ENCODE measurements at places on chromosomes 16 and 17.

DNA sequence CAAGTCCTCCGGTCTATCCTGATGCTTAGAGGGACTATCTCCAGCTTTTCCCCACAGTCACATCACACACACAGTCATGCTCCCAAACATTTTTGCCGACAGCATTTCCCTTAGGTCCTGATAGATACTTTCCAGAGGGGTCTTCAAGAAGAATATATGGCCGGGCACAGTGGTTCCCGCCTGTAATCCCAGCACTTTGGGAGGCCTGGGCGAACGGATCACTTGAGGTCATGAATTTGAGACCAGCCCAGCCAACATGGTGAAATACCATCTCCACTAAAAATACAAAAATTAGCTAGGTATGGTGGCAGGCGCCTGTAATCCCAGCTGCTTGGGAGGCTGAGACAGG, 4.3 kb upstream of the GIP start:
- no peak for DNase-seq

DNA sequence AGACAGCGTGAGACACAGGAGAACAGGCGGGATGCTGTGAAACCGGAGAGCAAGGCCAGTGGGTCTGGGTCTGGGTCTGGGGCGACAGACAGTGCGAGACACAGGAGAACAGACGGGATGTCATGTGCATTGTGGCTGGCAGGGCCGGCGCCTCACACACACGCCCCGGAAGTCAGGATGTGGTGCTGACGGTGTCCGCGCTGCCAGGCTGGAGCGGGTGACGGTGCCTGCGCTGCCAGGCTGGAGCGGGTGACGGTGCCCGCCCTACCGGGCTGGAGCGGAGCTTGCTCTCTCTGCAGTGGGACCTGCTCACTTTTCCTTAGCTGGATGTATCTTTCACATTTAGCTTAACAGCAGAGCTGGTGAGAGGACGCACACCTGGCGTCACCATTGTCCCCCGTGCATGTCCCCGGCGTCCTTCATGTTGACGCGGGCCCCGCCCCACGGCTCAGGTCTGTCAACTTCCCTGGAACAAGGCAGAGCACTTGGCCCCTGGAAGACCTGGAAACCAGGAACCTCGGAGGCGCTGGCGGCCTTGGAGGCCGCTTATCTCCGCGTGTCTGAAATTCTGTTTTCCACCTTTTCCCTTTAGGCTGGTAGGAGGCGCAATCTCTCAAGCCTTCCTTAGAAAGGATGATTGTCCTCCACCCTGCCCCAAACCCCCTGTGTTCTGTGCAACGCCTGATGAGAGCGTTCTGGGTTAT, 43.0 kb upstream of the ZNF750 start:
- DNase-seq: peak; percentile 89

DNA sequence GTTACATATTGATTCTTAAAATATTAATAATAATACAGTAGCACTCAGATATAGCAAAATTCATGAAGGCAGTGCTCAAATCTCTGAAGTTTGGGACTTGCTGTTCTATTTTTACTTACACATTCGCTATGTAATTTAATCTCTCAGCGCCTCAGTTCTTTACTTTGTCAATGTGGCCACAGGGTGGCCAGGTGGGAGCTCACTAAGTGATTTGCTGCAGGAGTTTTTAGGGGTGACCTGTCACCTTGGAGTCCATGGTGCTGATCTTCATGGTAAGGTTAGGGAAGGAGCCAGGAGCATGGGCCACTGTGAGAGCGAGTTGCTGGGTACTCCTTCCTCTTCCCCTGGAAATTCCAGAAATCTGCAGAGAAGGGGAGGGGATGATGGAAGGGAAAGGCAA, 28.1 kb downstream of the VWA3A start:
- no peak for DNase-seq

- no peak for DNase-seq
These were observed 246.7 kb downstream of the HS3ST3A1 start for GRCh38 chr17:13355054-13355453.

GRCh38 chr16:2776500-2777139, 460 bp downstream of the ELOB start:
- peak; percentile 77 for DNase-seq

- no peak for DNase-seq
These were observed 10.6 kb downstream of the CNTD1 start for GRCh38 chr17:42809250-42809649.

GRCh38 chr17:70912716-70913485, 743.6 kb downstream of the KCNJ2 start:
- no peak for DNase-seq

DNA sequence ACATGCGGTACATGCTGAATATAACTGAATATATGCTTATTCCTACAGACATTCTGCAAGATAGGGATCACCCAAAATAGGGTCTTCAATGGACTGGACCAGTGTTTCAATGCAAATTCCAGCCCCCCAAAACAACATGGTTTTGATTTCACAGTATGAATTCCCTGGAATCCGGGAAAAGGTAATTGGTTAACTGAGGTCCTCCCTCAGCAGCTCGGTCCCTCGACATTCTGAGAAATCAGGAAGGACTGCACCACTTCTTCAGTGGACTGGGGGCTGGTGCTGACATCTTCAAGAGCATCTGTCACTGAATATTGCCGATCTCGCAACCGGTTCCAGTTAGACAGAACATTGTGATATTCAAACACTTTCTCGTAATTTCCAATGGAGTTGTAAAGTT, 25.1 kb downstream of the CHCT1 start:
- no peak for DNase-seq

- DNase-seq: no peak
These were observed 6.0 kb downstream of the ATXN1L start for GRCh38 chr16:71851746-71852145.

GRCh38 chr17:6328279-6328678, 106.6 kb downstream of the AIPL1 start:
- DNase-seq: no peak

DNA sequence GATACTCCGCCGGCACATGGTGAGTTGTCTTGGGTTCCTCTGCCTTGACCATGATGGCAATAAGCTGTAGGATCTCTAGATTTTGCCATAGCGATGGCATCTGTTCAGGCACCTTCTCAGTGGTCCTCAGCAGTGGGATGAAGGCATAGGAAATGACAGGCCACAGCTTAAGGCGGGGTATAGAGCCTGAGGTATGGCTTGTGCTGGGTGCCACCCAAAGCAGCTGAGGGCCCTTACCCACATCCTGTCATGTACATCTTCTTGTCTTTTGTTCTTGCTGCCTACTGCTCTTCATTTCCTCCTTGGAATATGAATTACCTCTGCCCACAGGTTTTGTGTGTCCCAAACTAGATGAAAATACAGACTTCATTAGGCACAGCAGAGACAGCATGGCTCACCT, 29.5 kb downstream of the KAT7 start:
- DNase-seq: no peak

- peak; percentile 61 for DNase-seq
These were observed 99.5 kb upstream of the DNAH17 start for GRCh38 chr17:78676412-78677302.

GRCh38 chr17:43395165-43395564, 3.6 kb upstream of the ARL4D start:
- DNase-seq: no peak

- DNase-seq: no peak
These were observed 99.0 kb downstream of the CCDC182 start for GRCh38 chr17:57645950-57646665.

DNA sequence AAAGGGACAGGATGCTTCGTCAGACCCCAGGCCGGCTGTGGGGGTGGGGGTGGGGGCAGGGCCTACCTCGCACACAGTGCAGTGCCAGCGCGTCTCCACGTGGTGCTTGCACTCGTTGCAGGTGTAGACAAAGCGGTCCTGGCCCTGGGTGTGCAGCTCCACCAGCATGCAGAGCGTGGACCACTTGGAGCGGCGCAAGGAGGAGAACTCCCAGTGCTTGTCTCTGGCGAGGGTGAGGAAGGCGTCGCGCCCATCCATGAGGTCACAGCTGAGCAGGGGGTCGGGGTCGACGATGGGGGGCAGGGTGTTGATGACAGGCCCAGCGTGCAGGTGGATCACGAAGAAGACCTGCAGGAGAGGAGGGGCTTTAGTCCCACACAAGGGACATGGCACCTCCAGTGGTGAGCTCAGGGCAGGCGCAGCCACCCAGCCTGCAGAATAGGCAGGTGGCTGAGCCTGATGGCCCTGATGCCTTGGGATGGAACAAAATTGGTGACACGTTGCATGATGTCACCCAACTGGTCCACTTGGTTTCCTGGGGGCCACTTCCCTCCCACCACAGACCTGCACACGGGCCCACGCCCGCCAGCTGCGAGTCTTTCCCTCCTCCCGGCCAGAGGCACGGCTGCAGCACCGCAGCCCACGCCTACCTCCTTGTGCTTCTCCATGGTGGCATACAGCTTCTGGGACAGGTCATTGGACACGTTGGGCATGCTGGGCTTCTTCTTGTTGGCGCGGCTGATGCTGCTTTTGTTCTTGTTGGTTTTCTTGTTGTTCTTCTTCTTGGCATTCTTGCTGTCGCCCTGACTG, 14.0 kb upstream of the TRAP1 start:
- DNase-seq: no peak

GRCh38 chr17:50071692-50072091, 15.8 kb downstream of the ITGA3 start:
- DNase-seq: no peak

DNA sequence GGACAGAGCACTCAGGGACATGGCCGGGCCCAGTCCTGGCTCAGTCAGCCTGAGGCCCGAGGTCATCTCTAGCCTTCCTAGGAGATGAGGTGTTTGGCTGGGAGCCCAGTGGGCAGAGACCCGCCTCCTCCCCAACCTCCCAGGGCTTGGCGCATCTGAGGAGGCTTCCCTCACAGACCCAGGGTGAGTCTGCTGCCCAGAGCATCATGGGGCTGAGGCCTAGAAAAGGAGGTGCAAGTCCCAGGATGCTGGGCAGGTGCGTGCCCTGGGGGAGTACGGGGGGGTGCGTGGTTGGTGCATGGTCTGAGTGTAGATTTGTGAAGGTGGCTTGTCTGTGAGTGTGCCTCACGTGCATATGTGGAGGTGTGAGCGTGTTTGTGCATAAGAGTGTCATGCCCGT, 4.7 kb downstream of the PDE6G start:
- no peak for DNase-seq

DNA sequence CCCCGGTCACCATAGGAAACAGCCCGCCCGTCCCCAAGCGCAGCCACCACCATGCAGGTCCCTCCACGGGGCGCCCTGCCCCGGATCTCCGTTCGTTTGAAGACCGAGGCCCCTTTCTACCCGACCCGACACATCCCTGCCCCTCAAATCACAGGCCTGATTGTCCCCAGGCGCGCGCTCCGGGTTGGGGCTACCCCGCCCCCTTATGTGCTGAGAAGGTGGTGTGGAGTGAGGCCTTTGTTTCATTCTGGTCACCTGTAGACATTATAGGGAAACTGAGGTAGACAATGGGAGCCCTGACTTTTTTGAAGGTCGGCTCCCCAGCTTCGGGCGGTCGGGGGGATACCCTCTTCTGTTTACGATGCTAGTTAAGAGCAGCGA, 763 bp upstream of the ACTG1 start:
- DNase-seq: peak; percentile 86

DNA sequence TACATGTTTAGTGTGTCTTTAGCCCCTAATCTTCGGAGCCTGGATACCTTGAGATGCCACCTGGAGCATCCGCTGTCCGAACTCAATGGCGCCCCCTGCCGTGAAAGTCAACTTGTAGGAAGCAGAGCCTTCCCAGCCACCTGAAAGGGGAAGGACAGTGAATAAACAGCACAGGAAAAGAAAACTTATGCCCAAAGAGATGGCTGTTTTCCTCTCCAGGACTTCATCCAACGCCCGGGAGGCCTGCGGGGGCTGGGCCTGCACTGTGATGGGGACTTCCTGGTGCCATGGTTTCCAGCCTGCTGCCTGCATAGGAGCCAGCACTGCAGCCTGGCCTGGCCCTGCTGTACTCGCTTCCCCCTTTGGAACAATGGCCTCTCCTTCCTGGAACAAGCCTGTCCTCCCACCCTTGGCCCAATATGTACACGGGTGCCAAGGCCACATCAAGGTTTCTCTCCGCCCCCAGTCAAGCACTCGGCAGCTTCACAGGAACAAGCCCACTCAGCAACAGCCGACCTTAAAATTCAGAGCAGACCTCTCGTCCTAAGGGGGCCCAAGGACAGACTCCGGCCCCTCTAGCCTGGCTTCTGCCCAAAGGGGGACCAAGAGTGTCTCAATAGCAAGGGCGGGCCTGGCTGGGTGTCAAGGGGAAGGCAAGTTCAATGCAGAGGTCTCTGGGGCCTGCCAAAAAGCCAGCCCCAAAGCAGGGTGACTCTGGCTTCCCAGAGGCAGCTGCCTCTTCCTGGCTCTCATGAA, 4.5 kb upstream of the UNC13D start:
- peak; percentile 86 for DNase-seq

DNA sequence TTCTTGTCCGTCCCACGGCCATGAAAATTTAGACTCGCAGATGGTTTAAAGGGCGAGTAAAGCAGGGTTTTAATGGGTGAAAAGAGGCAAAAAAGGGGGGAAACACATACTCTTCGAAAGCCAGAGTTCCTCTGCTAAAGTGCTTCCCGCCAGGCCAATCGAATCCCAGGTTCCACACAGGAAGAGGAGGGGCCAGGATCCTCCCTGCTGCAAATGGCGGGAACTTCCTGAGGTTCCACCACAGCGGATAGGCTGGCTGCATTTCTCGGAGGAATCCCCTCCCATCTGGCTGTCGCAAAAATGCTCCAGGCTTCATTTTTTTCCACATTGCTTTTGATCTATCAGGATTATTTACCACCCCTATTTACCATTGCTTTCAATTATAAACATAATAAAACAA, 670.1 kb upstream of the CA10 start:
- DNase-seq: no peak

- DNase-seq: no peak
These were observed 161.3 kb downstream of the SLC39A11 start for GRCh38 chr17:72931163-72931562.

DNA sequence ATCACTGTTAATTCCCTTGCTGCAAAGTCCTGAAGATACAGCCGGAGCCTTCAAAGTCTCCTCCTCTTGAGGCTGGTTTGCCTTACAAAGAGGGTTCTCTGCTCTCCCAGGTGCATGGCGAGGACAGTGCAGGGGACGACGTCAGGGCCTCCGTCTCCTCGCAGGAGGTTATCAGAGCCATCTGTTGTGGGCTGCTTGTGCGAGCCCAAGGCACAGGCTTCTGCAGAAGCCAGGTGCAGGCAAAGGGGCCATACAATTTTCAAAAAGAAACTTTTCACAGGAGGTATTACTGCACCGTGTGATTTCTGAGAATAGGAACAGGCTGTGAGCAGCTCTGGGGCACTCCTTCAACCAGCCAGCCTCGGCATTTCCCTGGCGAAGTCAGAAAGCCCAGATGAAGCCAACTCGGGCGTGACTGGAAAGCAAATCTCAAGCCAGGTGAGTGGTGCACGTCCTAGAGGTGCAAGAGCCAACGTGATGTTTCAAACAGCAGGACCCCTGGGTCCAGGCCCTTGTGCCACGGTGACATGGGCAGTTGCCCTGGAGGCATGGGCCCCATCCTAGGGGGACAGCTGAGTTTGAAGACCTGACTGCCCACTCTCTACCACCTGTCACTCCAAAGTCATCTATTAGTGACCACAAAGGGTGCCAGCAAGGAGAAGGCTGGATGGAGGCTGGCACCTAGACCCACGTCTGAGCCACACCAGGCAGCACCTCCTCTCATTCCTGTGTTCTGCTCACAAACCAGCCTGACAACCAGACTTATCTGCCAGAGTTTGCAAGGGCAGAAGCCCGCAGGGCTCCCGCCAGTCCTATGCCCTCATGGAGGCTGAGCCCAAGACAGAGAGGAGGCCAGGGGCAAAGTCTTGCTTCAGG, 68.6 kb downstream of the SMPD3 start:
- no peak for DNase-seq

GRCh38 chr17:17682737-17683680, 1.8 kb downstream of the RAI1 start:
- DNase-seq: peak; percentile 88
